ENCODE measurements at places on chromosomes 16 and 17.
A peak's percentile ranks its signal among the peaks of the same experiment; 100 is the strongest.

DNA sequence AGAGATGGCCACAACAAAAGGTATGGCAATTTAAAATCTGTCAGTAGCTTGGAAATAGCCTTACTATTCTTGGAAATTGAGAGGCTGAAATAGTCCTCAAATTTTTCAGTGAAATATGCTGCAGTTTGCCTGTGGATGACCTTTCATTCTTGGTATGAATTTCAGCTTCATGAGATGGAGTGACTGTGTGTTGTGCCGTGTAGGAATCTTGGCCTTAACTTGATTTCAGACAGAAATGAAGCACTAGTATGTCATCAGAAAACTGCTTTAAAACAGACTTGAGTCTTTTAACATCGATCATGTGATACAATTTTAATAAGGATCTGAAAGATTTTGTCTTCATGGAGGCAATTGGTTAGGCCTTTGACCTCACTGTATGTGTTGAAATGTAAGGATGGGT, 247.2 kb downstream of the CNTNAP4 start:
- no peak for DNase-seq

DNA sequence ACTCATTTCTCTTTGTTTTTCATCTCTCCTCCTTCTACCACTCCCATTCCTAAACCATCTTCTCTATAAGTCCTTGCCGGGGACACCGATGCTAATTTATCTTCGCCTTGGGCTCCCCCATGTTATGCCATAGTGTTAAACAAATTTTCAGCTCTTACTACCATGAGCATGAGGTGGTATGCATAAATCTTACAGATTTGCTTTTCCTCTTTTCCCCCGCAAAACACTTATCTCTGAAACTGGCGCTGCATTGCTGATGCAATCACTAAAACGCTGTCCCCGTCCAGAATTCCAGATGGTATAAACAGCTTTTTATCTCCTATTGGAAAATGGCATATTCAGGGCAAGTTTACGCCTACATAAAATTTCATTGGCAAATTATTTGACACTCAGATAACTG, 673.6 kb upstream of the CDH8 start:
- DNase-seq = no peak

GRCh38 chr17:28527859-28528258, 21.7 kb downstream of the FOXN1 start:
- DNase-seq = no peak

DNA sequence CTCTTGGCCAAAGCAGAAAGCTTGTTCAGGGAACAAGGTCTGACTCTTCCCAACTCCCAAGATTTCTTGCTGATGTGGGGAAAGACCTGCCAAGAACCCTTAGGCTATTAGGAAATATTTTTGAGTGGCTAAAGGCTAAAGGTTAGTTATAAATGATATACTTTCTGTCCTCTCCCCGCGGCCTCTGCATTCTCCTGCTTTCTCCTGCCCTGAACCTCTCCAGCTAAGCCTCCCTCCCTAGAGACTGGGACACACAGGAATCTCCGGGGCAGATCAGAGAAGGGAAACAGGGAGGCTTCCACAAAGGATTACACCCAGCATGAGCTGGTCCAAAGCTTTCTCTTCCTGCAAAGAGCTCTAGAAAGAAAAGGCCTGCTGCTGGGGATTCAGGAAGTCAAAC, 2.3 kb downstream of the SLC43A2 start:
- no peak for DNase-seq

DNA sequence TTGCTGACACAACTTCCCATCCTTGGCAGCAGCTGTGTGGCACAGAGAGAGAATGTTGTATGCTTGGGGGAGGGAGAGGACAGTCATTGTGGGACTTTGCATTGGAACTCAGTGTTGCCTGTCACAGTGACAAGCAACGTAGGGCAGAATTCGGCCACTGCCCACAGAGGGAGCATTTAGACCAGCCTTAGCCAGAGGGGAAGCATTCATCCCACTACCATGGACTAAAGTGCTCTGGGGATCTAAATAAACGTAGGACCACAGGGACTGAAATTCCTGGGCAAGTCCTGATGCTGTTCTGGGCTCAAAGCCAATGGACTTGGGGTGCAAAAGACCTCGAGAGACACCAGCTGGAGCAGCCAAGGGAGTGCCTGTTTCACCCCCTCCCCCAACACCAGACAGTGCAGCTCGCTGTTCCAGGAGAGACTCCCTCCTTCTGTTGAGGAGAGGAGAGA, 44.9 kb downstream of the ABCA8 start:
- DNase-seq = no peak

GRCh38 chr17:73365301-73365874, 53.6 kb upstream of the CDC42EP4 start:
- DNase-seq = no peak

DNA sequence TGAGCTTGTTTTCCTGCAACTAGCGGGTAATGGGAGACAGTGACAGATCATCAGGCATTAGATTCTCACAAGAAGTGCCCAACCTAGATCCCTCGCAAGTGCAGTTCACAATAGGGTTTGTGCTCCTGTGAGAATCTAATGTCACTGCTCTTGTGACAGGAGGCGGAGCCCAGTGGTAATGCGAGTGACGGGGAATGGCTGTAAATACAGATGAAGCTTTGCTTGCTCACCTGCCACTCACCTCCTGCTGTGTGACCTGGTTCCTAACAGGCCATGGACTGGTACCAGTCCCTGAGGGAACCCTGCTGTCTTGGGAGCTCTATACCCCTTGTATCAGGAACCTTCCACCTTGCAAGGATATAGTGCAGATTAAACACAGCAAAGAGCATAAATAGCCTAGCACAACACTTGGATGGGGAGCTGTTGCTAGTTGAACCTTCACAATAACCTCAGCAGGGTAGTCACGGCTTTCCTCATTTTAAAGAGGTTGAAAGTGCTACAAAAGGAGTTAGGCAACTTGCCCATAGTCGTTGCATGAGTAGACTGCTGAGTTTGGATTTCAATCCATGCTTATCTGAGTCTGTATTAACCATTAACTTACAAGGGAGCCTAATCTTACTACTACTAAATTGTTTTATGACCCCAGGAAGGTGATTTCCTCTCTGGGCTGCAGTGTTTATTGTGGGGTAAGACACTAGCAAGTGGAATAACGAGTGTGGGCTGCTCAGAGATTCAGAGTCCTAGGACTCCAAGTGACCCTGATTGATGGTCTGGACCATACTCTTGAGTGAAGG, 156.6 kb upstream of the ZFHX3 start:
- peak; percentile 26 for DNase-seq

GRCh38 chr16:12511308-12511707, 292.4 kb downstream of the CPPED1 start:
- DNase-seq = no peak

GRCh38 chr16:6356911-6357310, 975.7 kb upstream of the RBFOX1 start:
- DNase-seq = no peak

DNA sequence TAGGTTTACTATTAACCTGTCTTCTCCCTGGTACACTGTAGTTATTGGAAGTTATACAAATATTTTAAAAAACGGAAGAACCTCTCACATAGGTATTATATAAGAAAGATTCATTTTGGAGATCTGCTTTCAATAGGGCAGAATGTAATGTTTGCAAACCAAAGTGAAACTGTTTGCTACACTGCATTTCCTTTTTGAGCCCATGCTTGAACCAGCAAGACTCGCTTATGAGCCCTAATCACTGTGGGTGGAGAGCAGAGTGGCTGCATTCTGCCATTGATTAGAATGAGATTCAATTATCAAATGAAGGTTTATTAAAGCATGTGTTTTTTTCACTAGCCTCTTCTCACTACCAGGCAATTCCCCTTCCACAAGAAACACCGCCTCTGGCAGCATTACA, 589.7 kb downstream of the CDH11 start:
- DNase-seq = no peak

DNA sequence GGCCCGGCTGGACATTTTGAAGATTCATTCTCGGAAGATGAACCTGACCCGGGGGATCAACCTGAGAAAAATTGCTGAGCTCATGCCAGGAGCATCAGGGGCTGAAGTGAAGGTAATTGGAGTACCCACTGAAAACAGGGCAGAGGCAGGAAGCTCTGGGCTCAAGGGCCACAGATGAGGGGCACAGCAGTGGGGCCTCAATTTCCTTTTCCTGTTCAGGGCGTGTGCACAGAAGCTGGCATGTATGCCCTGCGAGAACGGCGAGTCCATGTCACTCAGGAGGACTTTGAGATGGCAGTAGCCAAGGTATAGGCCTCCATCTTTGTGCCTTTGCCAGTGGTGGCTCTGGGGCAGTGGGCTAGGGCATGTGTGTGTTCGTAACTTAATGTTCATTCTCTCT, 4.0 kb upstream of the FTSJ3 start:
- DNase-seq = no peak

GRCh38 chr16:1746693-1747195, 24.6 kb downstream of the NME3 start:
- DNase-seq = no peak

- DNase-seq = no peak
Measured at GRCh38 chr17:57323391-57323790, 67.1 kb downstream of the MSI2 start.

- no peak for DNase-seq
Measured at GRCh38 chr17:65078441-65079160, 22.1 kb upstream of the GNA13 start.

DNA sequence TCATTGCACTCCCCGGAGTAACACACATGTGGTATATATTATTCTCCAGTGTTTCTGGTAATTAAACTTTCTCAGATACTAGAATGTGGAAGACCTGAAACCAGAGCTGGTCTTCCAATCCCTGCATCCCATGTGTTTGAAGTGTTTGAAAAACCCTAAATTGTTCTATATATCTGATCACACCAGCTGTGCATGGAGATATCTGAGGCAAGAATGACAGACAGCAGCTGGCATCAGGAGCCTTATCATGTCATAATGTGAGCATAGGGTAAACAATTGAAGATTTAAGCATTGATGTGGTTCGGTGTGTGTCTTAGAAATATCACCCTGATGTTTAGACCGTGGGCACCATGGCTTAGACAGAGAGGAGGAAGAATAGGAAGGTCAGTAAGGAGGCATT, 251.0 kb downstream of the CDH11 start:
- no peak for DNase-seq

DNA sequence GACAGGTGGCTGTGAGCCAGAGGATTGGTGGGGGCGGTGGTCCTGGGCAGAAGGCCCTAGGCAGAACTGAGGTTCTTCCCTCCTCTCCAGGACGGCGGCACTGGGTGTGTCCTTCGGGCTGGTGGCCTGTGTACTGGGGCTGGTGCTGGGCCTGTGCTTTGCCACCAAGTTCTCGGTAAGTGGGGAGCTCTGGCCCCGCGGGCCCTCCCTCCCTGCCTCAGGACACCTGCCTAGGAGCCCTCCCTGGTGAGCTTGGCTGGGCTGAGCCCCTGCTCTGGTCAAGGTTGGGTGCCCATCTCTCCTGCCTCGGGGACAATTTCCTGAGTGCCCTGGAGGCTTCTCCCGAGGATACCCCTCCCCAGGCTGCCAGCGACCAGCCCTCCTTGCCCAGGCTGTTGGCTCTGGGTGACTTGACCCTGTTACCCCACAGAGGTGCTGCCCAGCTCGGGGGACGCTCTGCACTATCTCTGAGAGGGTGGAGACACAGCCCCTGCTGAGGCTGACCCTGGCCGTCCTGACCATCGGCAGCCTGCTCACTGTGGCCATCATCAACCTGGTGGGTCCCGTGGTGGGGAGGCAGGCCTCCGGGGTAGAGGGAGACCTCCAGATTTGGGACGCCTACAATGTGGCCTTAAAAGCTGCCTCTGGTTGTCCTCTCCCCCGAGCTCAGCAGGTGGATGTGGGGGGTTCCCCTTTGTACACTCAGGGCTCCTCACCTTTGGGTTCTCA, 42.0 kb downstream of the ADCY7 start:
- DNase-seq = no peak

GRCh38 chr16:75063549-75064088, 53.0 kb downstream of the LDHD start:
- DNase-seq = no peak

- no peak for DNase-seq
Measured at GRCh38 chr17:17071531-17072360, 29.5 kb downstream of the MPRIP start.

Measured in NCI-H2107 (cell line).